ENCODE measurements at places on chromosomes 2 and 18. TPM values are rescaled to one million over a fixed set of nuclear protein-coding genes. Genes with fewer than 3 reads are reported as not detected.

DNA sequence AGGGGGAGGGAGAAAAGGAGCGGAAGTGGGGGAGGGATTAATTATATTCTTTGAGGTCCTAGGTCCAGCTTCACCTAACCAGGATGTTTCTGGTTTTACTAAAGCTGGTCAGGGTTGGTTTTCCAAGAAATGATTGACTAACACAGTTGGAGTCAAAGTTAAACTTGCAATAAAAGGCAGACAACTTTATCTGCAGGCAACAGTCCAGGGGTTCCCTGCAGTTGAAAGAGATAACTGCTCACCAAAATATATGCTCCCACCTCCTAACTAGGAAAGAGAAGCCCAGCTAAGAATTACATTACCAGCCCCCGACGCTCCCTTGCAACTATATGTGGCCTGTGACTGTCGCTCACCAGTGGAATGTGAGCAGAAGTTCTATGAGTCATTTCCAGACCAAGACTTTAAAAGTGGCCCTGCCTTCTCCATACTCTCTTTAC lies 140.0 kb upstream of the PKDCC start:
- no peak overlapping the region for H3K4me3 ChIP-seq
- no peaks in the 10 kb centered on the region for H3K36me3 ChIP-seq
- no peak overlapping the region for H3K27ac ChIP-seq
- no peaks in the 10 kb centered on the region for H3K27me3 ChIP-seq

DNA sequence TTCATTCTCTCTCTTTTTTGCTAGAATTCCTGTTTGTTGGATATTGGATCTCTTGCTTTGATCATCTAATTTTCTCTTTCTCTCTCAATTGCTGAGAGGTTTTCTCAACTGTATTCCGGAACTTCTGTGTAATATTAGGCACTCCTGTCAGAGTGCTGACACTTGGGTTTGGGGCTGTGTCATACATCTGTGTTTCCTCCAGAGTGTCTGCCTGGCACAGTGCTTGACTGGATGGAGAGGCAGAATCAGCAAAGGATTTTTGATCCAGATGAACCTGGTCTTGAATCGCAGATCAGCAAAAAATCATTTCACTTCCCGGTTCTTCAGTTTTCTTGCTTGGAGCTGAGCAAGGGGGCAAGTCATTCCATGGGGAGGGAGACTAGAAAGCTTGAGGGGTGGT lies 87.7 kb upstream of the CXCR4 start:
- no peak overlapping the region for H3K27ac ChIP-seq
- H3K36me3 ChIP-seq, result no peaks in the 10 kb centered on the region
- DNase-seq, result no peak
- no peak overlapping the region for H3K4me3 ChIP-seq
- no peaks in the 10 kb centered on the region for H3K4me1 ChIP-seq

DNA sequence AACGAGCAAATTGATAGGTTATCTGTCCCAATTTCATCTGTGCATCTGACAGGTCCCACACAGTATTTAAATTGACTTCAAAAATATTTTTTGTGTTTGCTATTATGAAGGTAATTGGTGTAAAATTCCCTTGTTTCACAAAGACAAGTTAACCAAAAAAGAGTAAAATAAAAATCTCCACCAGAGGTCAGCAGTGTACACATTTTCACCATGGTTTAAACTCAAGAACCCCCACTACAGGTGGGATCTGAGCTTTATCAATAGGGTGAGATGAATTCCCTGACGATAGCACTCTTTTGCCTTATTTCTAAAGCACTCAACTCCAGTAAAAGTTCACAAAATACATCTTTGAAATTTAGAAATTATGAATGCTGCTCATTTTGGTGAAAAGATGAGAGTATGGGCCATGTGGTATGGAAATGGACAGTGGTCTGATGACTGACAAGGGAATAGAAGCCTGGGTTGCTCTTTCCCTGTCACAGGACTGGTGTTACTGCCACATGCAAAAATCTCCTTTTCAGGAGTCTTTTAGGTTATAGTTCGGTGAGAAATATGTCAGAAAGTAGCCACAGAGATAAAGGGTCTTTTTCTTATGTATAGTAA lies 68.0 kb downstream of the SERPINB8 start:
- DNase-seq, result no peak
- no peaks in the 10 kb centered on the region for H3K36me3 ChIP-seq
- H3K4me1 ChIP-seq, result no peaks in the 10 kb centered on the region
- H3K27ac ChIP-seq, result no peak overlapping the region
- H3K27me3 ChIP-seq, result no peaks in the 10 kb centered on the region
- H3K4me3 ChIP-seq, result no peak overlapping the region

Gene CASP10
- total RNA-seq, result 5.3 TPM

DNA sequence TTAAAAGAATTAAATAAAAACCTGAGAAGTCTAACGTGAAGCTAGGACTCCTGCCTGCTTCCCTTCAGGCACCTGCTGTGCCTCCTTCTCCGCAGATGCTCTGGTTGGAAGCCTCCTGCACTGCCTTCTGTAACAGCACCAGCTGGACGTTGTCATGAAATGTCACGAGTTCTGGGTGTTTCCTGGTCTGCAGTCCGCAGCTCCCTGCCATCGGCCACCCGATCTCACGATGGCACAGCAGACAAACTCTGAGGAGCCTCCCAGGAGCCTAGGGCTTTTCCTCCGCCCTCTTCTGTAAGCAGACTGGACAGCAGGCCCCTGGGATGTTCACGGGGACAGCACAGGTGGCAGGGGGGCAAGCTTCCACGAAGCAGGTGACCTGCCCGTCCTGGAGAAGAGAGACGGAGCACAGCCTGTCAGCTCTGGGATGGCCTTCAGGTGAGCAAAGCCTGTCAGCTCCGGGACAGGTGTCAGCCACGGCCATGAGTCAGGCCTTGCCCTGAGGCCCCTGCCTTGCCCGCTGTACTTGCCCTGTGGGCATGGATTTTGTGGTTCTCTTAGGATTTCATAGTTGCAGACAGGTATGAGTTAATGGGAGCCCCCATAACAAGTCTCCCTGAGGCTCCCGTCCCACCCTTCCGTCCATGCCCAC lies 110.3 kb downstream of the PXDN start:
- no peak overlapping the region for H3K4me3 ChIP-seq
- no peaks in the 10 kb centered on the region for H3K27me3 ChIP-seq
- no peak overlapping the region for H3K27ac ChIP-seq
- no peaks in the 10 kb centered on the region for H3K36me3 ChIP-seq
- no peak for DNase-seq

Gene SEMA4F
- total RNA-seq, result 6.6 TPM

GRCh38 chr2:24768601-24769000 lies 24.6 kb downstream of the PTRHD1 start:
- H3K4me1 ChIP-seq, result no peaks in the 10 kb centered on the region
- no peak overlapping the region for H3K4me3 ChIP-seq
- no peaks in the 10 kb centered on the region for H3K36me3 ChIP-seq
- no peaks in the 10 kb centered on the region for H3K27me3 ChIP-seq

Gene IHH
- not detected for total RNA-seq

DNA sequence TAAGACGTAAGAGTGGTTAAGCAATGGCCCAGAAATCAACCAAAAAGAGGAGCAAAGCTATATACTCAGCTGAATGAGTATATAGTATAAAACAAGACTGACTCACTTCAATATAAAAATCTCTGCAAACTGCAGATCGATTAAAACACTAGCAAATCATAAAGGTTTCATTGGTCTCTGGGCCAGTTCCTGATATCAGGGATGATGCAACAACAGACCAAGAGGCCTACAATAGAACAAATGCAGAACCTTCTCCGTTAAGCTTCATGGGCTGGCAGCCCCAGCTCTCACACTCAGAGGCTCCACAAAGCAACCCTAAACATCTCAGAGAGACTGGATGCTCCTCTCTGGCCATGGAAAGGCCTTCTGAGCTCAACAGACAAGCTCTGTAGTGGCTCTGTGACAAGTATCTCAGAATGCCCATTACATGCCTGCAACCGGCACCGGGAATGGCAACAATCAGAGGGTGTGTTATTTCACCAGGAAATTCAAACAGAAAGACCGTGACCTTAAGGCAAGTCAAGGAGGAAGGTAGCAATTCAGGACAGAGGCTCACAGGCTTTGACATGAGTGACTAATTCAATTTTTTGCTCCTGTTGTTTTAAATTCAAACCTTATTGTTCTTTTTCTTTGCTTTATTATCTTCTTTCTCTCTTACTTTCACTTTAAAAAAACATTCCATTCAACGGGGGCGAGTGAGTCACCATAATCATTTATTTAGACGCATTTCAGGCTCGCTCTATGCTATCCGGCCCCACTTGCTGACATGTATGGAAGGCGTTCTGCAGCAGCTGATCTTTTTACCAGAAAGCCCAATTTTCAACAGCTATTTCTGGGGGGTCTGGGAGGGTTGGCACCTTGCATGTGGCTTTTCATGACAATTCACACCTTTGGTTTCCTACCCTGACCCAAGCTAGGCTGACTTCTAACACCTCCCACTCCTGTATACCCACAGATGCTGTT lies 15.1 kb downstream of the CYRIA start:
- no peak for DNase-seq
- peak overlapping the region; percentile 78 for H3K27ac ChIP-seq
- peak overlapping the region; percentile 13 for H3K4me3 ChIP-seq
- peaks cover 8% of the 10 kb centered on the region for H3K4me1 ChIP-seq
- no peaks in the 10 kb centered on the region for H3K36me3 ChIP-seq

DNA sequence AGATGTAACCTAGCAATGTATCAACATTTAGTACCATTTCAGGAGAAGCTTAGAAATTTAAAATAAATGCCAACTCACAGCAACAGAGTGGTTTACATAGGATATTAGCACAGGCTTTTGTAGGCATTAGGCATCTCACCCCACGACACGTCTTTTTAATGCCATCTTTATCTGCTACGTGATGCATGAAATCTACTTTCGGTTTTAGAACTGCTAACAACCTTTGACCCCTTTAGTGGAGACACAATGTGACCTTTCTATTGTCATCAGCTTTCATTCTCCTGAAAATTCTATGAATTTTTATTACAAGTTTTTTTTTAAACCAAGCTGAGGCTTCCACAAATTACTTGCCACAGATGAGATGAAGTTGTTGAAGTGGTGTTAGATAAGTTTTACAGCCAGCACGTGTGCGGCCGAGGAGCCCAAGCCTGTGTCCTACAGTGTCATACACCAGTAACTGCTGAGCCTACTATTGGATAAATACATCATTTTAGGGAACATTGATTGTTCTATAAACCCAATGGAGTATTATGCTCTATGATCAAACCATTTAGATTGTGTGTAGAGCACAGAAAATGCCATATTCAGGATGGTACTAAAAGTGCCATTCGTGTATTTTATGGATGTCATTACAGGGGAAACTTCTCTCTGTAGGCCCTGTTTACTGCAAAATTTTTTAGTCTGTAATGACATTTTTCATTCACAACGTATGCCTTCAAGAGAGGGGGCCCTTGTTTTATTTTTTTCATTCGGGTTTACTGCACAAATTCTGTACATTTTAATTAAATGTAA lies 151.6 kb downstream of the PTGR3 start:
- H3K4me3 ChIP-seq, result no peak overlapping the region
- no peak overlapping the region for H3K27ac ChIP-seq
- no peaks in the 10 kb centered on the region for H3K36me3 ChIP-seq
- no peaks in the 10 kb centered on the region for H3K27me3 ChIP-seq

Gene GAD1
- 1.6 TPM for total RNA-seq
